ENCODE measurements at places on chromosomes 2 and 18.

DNA sequence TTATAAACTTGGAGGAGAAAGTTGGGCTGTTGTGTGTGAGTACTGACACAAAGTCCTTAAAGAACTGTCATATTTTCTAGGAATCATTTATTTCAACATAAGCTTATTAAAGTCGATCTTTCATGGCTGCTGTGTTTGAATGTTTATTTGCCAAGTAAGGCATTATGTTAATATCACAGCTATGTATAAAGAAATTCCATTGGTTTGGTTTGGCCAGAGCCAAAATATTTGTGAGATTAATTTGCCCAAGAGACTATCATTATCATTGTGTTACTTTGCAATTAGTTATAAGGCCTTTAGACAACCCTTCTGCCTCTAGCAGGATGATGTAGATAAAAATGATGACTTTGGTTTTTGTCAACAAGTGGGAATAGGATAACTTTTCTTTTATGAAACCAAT, 240.6 kb upstream of the NT5C1B start:
- DNase-seq: no peak

DNA sequence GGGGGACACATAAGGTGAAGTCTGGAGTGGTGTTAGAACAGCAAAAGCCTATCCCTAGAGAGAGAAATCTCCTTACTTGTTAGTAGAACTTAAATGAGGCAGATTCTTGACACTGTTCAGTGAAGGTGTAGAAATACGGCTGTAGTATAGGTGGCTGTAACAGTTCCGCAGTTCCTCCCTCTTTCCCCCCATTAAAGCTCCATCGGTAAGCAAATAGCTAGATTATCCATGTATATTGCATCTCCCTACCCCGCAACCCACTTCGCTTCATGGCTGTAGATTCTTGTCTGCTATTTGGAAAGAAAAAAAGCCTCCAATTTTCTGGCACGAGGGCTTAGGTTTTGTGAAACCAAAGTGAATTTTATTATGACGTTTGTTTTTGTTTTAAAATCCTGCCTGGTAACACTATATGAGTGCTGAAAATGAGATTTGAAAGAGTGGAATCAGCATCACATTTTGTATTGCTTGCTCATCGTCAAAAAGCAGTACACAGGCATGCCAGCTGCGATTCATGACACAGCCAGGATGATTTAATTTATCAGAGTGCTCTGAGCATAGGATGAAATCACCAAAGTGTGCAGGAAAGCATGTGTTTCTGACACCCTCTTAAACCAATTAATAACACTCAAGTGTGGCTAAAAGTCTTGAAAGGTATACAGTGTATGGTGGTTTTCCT, 1.4 kb downstream of the FAM171B start:
- DNase-seq: peak; percentile 11

- DNase-seq: peak; percentile 95
Measured at GRCh38 chr2:120223034-120223912, at the start of gene TMEM185B. TMEM185B (minus strand) TSS chr2:120223400; CDS start chr2:120222976, 424 bp downstream.

DNA sequence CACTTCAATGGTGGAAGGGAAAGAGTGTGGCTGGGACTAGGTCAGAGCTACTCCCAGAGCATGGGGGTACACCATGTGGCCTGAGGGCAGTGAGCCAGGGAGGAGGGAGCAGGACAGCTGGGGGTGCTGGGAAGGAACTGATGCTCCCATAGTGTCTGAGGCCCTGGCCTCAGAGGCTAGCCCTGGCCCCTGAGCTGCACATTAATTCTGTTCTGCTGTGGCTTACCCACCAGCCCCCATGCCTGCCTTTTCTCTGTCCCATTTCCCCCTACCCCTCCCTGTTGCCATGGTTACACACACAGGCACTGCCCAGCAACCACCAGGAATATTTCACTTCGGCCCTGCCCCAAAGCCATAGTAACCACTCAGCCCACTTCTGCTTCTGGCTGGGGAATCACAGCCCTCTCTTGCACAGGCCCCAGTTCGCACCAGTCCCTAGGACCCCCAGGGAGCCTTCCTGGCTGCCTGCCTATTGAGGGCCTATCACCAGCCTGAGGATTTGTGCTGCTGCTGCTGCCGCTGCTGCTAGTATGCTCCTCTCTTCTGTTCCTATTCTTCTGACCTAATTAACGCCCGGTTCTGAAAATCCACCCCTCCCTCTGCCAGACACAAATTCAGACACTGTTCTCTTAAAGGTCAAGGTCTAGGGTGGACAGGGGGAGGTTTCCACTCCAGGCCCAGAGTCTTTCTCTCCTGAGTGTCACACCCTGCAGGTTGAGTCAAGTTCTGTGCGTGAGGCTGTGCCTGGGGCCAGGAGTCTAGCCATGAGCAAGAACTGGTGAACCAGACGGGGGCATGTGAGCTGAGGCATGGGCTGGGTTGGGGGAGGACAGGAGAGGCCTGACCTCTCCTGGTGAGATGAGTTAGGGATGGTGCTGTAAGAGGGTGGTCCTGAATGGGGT, 87.1 kb upstream of the MCFD2 start:
- DNase-seq: no peak

GRCh38 chr18:58859907-58860306, 4.8 kb upstream of the ZNF532 start:
- DNase-seq: no peak

- DNase-seq: no peak
Measured at GRCh38 chr2:38602136-38602731, 494 bp downstream of the HNRNPLL start.

- no peak for DNase-seq
Measured at GRCh38 chr2:162085090-162085891, 11.3 kb upstream of the DPP4 start.

GRCh38 chr2:101770726-101771125, 73.2 kb downstream of the MAP4K4 start:
- peak; percentile 56 for DNase-seq

DNA sequence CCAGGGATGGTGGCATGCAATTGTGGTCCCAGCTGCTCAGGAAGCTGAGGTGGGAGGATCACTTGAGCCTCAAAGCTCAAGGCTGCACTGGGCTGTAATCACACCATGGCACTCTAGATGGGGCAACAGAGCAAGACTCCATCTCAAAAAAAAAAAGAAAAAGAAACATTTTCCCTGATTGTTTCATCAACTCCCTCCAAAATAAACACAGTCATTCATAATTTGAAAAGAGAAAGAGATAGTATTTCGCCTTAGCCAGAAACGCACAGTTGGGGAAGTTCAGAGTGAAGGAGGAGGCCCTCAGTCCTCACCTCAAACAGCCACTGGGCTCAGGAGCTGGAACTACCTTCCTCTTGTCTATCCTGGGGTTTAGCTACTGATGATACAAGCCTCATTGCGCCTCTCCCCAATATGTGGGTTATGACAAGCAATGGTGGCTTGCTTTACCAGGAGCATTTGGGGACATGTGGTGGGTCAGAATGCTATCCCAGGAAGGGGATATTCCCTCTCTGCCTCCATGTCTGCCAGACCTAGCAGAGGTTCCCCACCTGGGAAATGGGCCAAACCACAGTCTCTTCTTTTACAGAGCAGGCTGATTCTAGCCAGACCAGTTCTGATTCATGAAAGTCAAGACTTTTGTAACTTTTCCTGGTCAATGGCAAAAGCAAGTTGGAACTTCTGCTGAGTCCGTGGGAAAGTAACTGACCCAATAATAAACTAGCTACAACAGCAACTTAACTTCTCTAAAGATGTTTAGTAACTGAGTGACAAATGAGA, 22.2 kb upstream of the TMEM87B start:
- DNase-seq: no peak

- no peak for DNase-seq
Measured at GRCh38 chr2:61371027-61371426, 99.9 kb downstream of the USP34 start.

DNA sequence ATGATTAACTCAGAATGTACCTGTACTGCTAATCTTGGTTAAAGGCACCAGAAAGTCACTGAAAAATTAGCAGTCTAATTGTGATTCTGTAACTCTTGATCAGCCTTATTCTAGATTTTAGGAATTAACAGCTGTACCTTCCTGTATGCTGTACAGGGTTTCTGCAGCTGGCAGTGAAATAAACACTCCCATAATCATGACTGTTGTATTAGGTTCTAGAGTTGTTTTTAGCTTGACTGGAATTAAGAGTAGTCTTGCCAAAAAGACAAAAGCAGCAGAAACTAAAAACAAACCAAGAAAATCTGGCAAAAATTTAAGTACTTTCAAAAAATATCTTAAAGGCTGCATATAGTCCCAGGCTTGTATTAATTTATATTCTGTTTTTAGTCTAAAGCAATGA, 103.5 kb downstream of the SOS1 start:
- DNase-seq: no peak

DNA sequence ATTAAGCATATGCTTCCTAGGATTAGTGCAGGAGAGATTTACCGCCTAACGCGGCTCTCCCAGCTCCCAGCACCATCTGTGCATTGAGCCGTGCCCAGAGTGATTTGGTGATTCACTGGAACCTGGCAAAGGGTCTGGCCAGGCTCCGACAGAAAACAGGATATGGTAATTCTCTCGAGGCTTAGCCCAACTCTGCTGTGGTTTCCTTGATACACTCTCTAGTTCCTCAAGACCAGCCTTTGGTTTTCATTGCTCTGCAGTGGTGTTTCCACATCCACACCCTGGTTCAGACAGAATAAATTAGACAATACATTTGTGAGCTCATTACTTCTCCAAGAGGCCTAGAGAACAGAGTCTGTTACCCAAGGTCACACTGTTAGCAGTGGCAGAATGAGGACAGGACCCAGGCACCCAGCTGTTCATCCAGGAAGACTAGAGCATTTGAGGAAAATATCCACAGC, 23.0 kb upstream of the SMAD2 start:
- DNase-seq: no peak

GRCh38 chr2:43233218-43234212, 7.1 kb upstream of the ZFP36L2 start:
- no peak for DNase-seq

- no peak for DNase-seq
Measured at GRCh38 chr2:180938451-180938850, 42.0 kb upstream of the UBE2E3 start.

DNA sequence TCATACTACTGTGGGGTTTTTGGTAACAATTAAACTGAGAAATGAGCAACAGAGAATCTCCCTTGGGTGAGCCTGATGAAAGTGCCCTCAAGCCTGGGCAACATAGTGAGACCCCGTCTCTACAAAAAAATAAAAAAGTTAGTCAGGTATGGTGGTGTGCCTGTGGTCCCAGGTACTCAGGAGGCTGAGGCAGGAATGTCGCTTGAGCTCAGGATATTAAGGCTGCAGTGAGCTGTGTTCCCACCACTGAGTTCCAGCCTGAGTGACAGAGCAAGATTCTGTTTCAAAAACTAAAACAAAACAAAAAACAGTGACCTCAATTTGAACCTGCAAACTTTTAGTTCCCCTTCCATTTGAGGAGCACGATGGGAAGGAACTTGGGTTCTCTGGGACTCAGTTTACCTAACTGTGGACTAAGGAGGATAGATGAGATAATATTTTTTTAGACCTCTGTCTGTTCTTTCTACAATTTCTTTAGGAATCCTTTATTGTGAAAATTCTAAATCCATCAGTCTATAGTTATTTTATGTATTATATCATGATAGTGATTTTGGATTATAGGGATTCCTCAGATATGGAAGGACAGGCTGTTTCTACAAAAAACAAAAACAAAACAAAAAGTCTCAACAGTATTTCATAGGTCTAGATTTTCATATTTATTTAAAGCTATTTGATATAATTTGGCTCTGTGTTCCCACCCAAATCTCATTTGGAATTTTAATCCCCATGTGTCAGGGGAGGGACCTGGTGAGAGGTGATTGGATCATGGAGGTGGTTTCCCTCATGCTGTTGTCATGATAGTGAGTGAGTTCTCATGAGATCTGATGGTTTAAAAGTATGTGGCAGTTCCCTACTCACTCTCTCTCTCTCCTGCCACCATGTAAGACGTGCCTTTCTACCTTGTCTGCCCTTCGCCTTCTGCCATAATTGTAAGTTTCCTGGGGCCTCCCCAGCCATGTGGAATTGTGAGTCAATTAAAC, 178.6 kb downstream of the MYCN start:
- DNase-seq: no peak

GRCh38 chr2:128414946-128415778, 96.5 kb upstream of the HS6ST1 start:
- no peak for DNase-seq

DNA sequence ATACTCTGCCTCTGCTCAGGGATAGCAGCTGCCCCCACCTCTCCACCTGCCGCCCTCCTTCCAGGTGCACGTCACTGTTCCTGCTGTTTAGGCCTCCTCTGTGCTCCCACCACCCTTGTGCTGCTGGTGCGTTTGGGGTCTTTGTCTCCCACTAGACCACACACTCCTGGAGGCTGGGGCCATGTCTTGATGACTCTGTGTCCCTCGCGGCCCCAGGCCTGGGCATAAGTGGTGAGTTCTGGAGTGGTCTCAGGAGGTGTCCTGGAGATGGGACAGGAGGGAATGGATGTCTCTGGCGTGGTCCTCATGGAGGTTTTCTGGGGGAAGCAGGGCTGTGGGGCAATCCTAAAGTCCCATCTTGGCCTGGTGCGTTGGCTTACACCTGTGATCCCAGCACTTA, 132.1 kb downstream of the TFCP2L1 start:
- DNase-seq: no peak

DNA sequence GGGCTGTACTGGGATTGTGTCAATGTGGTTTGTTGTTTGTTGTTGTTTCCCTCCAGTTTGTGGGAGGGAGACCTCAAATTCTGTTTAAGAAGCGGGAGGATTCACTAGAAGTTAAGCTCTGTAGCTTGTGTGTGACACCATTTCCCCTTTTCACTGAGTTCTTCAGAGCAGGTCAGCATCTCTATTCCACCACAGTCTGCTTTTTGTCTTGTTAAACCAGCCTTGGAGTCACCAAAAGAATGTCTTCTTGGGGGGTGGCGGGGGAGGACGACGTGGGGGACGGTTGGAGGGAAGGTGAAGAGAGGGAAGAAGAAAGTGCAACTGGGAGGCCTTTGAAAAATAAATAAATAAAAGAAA, 2.3 kb upstream of the BCL11A start:
- DNase-seq: no peak

DNA sequence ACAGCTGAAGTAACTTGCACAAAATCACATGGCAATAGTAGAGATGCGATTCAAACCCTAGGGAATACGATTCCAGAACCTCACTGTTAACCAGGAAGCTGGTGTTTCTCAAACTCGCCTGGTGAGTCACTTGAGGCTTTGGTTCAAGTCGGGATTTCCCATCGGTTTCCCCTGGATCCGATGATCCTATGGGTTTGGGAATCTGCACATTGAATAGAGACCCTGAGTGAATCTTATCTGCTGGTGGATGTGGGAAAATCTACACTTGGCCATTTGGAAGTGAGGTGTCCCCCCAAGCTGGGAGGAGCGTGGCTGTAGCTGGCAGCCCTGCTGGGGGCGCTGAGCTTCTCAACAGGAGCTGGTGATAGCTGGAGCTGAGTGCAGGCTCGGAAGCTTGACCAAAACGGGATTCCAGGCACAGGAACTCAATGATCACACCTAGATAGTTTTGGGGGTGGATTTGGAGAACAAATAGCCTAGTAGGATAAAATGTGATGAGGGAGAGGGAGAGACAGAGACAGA, 135.4 kb downstream of the PRKCE start:
- no peak for DNase-seq
